Stimulated activated CD4-positive, alpha-beta T cell treated with anti-CD3 and anti-CD28 coated beads, Interleukin-4, amount 100 ng/mL, for 24 hours (primary cell): ENCODE measurements at places on chromosomes 16 and 17.

DNA sequence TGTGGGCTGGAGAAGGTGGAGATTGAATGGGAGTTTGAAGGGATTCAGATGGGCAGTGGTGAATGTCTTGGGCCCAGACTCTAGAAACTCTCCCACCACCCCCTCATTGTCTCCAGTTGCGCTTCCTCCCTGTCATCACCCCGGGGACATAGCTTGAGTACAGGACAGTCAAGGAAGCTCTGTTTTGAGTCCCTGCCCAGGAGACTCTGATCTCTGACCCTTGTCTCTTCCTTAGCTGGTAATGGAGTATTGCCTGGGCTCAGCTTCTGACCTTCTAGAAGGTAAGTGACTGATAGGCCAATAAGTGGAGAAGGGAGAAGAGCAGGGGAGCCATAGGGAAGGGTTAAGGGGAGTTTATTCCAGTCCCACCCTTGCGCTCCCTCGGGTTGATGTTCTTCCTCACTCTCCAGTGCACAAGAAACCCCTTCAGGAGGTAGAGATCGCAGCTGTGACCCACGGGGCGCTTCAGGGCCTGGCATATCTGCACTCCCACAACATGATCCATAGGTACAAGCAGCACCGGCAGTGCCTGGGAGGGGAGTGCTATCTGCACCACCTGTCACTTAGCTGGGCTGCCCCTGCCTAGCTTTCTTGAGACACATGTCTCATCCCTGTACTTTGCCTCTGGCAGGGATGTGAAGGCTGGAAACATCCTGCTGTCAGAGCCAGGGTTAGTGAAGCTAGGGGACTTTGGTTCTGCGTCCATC, 5.0 kb downstream of the TAOK2 start:
- no peak for DNase-seq

DNA sequence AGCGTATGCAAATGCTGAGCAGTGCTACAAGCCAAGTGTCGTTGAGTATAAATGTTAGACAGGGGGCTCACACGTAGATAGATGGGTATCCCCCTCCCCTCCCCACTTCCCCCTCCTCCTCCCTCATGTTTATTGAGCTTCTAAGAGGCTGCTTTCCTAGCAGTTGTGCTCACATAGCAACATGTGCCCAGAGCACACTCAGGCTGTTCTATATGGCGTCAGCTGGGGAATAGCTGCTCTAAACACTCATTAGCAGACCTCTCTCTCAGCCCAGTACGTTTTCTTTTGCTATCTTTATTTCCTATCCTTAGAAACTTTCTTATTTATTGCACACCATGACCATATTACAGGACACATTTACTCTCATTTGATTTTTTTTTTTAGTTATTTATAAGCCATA, 1.8 kb downstream of the KCNJ2 start:
- no peak for DNase-seq

- DNase-seq = no peak
These were observed 46.3 kb downstream of the SNX11 start for GRCh38 chr17:48153691-48154358.

GRCh38 chr17:31476525-31477416, 85.3 kb downstream of the RAB11FIP4 start:
- DNase-seq = no peak

DNA sequence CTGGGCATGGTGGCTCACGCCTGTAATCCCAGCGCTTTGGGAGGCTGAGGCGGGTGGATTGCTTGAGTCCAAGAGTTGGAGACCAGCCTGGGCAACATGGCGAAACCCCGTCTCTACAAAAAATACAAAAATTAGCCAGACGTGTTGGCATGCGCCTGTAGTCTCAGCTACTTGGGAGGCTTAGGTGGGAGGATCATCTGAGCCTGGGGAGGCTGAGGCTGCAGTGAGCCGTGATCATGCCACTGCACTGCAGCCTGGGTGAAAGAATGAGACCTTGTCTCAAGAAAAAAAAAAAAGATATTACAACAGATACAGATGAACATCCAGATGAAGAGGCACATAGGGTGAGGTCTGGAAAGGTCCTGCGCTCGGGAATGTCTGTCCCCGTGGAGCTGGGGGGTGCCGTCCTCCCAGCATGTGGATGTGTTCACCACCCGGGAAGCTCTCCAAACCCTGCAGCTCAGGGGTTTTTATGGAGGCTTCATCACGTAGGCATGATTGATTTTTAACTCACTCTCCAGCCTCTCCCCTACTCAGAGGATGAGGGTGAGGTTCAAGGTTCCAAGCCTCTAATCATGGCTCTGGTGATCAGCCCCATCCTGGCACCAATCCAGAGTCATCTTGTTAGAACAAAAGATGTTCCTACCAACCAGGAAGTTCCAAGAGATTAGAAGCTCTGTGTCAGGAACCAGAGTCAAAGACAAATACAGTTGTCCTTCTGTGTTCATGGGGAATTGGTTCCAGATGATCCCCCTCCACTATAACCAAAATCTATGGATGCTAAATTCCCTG, 85.0 kb upstream of the DNAJA2 start:
- no peak for DNase-seq

- peak; percentile 14 for DNase-seq
These were observed 147.0 kb downstream of the HS3ST4 start for GRCh38 chr16:25838724-25839186.

DNA sequence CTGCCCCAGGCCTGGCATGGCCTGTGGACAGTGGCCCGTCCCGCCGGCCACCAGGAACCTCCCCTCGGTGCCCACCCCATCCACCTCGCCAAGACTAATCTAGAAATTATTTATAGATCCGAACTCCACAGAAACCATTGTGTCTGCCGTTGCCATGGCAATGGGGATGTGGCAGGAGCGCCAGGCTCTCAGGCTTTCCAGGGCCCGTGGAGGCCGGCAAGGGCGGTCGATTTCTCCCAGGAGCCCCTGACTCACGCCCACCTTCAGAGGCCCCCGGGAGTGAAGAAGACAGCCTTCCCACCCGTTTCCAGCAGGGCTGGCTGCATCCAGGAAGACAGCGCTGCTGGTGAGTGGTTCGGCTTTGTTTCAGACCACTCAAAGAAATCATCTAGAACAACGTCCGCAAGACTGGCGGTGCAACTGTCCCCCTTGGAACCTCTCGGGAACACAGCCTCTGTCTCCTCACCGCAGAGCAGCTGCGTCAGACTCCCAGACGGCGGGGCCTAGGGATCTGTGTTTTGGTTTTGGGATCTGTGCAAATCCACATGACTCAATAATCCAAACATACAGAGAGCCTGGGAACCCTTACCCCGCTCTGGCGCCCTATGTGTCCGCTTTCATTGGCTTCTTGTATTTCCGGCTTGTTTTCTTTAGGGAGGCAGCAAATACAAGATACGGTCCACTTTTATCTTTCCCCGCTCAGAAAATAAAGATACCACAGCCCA, 48.5 kb upstream of the ZCCHC14 start:
- DNase-seq = no peak

- no peak for DNase-seq
These were observed 51.8 kb upstream of the ACSF3 start for GRCh38 chr16:89041571-89042481.

DNA sequence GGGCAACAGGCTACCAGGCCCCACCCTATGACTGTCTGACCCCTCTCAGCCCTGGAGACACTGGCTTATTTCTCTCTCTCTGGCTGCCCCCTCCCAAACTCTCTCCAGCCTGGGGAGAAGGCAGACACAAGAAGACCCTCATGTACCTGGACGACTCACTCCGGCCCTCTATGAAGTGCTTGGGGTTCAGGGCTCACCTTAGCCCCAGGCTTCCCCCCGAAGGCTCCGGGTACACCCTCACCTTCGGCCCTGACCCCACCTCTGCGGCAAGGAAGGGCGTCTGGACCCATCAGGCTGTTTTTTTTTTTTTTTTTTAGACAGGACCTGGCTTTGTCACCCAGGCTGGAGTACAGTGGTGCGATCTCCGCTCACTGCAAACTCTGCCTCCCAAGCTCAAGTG, 906 bp upstream of the CARMIL2 start:
- no peak for DNase-seq

GRCh38 chr17:76444518-76445311, 8.2 kb downstream of the UBE2O start:
- DNase-seq = no peak

- no peak for DNase-seq
These were observed 6.0 kb upstream of the TBX21 start for GRCh38 chr17:47726796-47727703.

- no peak for DNase-seq
These were observed 17.5 kb upstream of the CBX8 start for GRCh38 chr17:79814127-79814973.

DNA sequence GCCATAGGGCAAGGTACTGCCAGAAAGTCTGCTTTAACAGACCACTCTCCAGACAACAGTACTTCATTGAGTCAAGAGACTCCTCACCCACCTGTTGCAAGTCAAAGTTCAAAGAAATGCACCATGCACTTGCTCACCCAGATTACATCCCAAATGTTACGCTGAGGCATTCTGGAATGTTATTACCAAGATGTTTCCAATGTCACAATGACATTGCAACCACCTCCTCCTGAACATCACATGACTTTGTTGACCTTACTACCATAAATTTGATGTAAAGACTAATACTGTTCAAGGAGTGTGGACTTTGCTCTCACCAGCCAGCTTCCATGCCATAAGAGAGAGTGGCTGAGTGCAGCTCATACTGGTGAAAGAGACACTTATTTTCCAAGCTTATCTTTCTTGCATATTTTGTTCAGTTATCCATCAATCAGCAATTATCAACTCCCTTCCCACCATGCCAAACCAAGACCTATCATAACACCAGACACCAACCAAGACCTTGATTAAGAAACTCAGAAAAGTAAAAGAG, 58.5 kb upstream of the BCAR1 start:
- no peak for DNase-seq
